Stimulated activated CD4-positive, alpha-beta T cell treated with anti-CD3 and anti-CD28 coated beads, Interleukin-1b, Interleukin-23, amount 100 ng/mL, for 24 hours (primary cell): ENCODE measurements at places on chromosomes 2 and 18.
A peak's percentile ranks its signal among the peaks of the same experiment; 100 is the strongest.

DNA sequence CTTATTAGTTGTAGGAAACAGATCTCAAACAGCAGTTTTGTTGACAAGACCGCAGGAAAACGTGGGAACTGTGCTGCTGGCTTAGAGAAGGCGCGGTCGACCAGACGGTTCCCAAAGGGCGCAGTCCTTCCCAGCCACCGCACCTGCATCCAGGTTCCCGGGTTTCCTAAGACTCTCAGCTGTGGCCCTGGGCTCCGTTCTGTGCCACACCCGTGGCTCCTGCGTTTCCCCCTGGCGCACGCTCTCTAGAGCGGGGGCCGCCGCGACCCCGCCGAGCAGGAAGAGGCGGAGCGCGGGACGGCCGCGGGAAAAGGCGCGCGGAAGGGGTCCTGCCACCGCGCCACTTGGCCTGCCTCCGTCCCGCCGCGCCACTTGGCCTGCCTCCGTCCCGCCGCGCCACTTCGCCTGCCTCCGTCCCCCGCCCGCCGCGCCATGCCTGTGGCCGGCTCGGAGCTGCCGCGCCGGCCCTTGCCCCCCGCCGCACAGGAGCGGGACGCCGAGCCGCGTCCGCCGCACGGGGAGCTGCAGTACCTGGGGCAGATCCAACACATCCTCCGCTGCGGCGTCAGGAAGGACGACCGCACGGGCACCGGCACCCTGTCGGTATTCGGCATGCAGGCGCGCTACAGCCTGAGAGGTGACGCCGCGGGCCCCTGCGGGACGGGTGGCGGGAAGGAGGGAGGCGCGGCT lies at the start of gene TYMS:
Gene TYMS (plus strand): TSS at position 343 of the 690 bp plus-strand sequence. CDS start 90 bp downstream, at position 433.
- peak; percentile 19 for DNase-seq

DNA sequence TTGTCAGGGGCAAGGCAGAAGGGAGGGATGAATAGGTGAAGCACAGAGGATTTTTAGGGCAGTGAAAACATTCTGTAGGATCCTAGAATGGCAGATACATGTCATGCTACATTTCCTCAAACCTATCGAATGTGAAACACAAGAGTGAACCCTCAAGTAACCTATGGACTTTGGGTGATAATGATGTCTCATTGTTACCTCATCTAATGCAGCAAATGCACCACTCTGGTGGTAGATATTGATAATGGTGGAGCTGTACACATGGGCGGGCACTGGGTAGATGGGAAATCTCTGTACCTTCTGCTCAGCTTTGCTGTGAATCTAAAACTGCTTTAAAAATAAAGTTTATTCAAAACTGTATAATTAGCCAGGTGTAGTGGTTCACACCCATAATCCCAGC lies 95.2 kb upstream of the NCK2 start:
- no peak for DNase-seq

DNA sequence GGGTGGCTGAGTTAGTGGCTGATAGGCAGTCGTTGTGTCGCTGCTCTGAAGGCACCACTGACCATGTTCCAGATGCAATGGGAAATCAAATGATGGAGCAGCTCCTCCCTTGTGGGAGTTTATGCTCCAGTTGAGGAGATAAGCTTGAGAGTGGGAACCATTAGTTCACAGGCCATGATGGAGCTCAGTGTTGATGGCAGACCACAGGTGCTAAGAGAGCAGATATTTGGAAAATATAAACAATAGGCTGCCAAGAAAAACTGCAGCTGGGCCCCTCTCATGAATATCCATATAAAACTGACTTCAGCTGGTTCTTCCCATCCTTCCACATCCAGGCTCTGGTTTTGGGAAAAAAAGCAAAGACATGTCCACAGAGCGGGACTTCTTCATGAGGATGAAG lies 63.1 kb downstream of the EPAS1 start:
- DNase-seq, result no peak

DNA sequence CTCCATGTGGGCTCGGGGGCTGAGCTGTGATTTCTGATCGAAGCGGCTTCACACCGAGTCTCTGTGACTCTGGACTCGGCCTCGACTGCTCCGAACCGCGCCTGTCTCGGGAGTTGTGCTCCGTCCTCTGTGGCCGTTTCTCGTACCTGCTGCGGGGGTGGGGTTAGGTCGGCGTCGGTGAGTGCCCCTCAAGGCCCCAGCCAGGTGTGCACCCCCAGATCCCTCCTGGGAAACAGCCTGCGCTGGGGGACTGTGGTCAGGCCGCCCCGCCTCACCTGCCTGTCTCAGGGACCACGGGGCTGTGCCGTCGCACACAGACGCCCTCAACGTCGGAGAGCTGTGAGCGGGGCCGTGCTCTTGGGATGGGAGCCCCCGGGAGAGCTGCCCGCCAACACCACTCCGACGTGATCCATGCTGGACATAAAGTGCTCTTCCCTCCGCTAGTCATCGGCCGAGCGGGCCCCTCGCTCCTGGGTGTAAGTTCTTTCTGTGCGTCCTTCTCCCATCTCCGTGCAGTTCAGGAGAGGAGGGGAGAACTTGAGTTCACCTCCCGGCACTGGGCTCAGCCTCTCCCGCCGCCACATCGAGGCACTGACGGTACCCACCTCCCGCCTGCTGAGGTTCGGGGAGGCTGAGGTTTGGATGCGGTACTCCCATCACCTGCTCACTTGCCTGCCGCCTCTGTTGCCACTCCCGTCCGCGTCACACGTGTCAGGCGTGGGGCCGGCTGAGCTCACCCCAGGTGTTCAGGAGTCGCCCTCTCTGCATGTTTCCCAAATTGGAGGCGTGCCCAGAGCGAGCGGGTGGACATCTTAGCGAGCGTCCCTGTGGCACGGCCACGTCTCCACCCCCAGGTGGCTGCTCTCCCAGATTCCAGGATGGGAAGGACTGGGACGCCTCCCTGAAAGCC lies 55.7 kb downstream of the CTDP1 start:
- DNase-seq, result no peak

DNA sequence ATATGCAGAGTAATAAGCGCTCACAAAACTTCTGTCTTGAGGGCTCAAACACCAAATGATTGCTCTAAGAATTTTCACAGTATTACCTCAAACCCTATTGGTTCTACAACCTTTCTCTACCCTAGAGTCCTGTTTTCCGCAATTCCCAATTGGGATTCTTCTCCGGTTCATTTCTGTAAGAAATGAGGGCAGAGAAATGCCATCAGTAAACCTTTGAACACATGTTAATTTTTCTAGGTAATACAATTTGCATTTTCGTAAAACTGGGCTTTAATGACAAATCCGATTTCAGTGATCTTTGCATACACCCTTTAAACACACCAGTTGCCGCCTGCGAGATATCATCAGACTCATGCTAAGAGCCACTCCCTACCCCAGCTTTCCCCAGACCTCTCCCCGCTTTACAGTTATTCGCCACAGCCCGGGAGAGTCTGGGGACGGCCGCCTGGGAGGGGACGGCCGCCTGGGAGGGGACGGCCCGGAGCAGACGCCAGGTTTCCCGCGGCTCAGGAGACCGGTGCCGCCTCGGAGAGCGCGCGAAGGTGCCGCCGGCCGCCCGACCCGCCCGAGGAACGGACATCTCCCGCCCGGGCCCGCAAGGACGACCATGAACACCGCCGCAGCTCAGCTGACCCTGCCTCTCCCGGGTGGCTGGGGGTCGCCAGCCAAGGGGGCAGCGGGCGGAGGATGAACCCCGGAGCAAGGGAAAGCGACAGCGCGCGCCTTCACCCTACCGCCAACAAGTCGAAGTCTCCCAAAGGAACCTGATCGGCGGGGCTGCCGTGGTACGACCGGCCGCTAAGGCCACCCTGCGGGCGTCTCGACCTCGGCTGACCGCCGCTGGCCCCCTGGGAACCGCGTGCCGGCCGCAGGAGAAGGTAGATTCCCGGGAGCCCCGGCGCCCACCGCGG lies 463 bp downstream of the SMC6 start:
- no peak for DNase-seq

DNA sequence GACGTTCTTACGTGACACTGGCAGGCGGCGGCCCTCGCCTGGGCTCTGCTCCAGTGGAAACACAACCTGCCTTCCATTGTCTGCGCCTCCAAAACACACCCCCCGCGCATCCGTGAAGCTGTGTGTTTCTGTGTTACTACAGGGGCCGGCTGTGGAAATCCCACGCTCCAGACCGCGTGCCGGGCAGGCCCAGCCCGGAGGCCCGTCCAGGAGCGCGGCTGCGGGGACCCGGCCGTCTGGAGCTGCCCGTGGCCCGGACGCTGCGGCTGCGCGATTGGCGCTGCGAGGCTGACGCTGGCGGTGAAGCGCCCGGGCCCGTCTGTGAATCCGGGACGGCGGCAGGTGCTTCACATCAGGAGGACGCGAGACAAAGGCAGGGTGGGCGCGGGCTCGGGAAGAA lies 670.3 kb upstream of the SALL3 start:
- no peak for DNase-seq

DNA sequence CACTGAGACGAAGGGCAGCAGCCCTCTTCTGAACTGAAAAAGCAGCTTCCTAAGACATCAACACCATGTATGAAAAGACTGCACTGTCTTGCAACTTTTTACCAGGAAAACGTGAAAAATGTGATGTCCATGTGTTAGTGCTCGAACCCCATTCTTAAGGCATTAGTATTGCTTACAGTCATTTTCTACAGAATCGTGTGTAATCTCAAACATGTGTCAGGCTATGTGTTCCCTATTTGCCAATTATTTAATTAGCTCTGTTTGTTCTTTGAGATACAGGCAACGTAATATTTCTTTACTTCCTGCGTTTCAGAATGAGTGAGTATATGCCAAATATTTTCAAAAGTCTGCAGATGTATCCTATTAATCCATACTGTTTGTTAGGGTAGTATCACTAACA lies 307.7 kb upstream of the CCDC68 start:
- no peak for DNase-seq

GRCh38 chr18:62578980-62579511 lies 56.2 kb downstream of the ZCCHC2 start:
- DNase-seq, result no peak
